ENCODE measurements at places on chromosomes 16 and 17. TPM values are rescaled to one million over a fixed set of nuclear protein-coding genes. Genes with fewer than 3 reads are reported as not detected.

The NUPR1 gene
- total RNA-seq, result 355 TPM

The TBC1D3C gene
- not detected for total RNA-seq

The TLCD3B gene
- total RNA-seq, result not detected

DNA sequence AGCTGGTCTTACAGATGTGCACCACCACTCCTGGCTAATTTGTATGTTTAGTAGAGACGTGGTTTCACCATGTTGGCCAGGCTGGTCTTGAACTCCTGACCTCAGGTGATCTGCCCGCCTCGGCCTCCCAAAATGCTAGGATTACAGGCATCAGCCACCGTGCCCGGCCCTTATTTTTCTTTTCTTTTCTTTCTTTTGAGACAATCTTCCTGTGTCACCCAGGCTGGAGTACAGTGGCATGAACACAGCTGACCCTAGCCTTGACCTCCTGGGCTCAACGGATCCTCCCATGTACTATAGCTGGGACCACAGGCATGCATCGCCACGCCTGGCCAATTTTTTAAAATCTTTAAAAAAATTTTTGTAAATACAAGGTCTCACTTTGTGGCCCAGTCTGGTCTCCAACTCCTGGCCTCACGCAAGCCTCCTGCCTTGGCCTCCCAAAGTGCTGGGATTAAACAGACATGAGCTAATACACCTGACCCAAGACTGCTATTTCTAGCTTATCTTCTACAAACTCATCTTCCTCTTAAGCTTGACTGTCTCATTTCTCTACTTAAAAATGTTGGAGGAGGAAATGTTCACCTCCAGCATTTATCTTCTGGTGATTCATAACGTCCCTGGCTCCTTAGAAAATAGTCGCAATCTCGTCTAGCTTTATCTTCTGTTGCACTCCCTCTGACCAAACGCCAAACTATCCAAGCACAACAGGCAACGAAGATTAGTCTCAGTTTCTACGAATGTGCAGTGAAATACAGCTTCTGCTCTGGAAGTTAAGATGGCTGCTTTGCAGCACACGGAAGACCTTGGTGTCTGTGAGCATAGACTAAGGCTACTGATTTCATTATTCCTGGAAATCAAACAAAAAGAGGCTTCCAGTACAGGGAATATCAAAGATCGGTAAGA is 8.2 kb upstream of the TMEM94 start:
- no peaks in the 10 kb centered on the region for H3K27me3 ChIP-seq
- no peaks in the 10 kb centered on the region for H3K4me1 ChIP-seq
- no peak overlapping the region for H3K27ac ChIP-seq
- no peaks in the 10 kb centered on the region for H3K36me3 ChIP-seq
- no peak overlapping the region for H3K4me3 ChIP-seq
- no peak for DNase-seq

DNA sequence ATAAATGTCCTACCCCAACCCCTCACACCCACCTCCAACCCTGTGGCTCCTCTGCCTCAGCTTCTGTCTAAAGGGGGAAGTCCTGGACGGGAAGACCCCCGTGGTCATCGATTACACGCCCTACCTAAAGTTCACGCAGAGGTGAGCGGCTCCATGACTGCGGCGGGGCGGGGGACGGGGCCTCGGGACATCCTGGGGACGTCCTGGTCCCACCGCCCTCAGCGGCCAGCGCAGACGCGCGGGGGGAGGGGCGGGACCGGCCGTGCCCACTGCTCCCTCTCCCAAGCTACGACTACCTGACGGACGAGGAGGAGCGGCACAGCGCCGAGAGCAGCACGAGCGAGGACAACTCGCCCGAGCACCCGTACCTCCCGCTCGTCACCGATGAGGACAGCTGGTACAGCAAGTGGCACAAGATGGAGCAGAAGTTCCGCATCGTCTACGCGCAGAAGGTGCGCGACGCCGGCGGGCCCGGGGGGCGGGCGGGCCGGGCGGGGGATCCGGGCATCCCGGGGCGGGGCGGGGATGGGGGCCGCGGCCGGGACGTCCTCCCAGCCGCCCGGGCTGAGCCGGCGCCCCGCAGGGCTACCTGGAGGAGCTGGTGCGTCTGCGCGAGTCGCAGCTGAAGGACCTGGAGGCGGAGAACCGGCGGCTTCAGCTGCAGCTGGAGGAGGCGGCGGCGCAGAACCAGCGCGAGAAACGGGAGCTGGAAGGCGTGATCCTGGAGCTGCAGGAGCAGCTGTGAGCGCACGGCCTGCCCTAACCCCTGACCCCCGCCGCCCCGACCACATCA is 6.7 kb downstream of the RUNDC3A start:
- DNase-seq, result no peak
- H3K4me1 ChIP-seq, result peaks cover 3% of the 10 kb centered on the region
- H3K27ac ChIP-seq, result no peak overlapping the region

DNA sequence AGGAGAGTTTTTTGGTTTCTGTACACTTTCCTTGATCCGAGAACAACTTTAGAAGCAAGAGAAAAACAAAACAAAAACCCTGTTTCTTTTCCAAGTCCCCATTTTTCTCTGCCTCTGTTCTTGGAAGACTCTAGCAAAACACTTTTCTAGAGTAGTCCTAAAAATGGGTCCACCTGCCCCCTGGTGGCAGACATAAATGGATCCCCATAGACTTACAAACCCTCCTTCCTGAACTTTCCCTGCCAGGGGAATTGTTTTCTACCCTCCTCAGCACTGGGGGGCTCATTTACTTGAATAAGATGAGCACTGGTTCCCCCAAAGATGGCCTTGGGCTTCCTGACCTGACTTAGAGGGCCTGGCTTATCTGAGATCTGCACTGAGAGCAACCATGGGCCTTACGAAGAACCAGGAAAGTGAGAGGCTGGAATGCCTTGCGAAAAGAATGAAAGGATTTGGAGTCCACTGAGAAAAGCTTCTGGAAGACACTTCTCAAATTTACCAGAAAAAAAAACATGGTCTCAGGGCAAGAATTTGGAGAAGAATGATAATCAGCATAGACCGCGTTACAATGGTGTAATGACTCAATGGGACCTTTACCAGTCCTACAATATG is 48.0 kb upstream of the CDYL2 start:
- H3K27me3 ChIP-seq, result no peaks in the 10 kb centered on the region
- peaks cover 2% of the 10 kb centered on the region for H3K4me1 ChIP-seq
- H3K4me3 ChIP-seq, result no peak overlapping the region
- H3K36me3 ChIP-seq, result no peaks in the 10 kb centered on the region
- no peak overlapping the region for H3K27ac ChIP-seq

DNA sequence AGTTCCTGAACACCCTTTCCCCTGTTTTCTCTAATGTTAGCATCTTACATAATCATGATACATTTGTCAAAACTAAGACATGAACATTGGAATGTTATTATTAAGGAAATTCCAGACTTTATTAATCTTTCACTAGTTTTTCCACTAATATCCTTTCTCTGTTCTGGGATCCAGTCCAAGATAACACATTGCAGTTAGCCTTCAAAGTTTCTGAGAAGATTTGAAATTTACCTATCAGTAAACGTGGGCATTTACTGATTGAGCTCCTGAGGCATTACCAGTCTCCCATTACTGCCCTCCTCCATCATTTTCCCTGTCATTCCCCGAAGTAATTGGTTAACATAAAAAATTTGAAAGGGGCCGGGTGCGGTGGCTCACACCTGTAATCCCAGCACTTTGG is 5.7 kb upstream of the CD300LG start:
- no peaks in the 10 kb centered on the region for H3K36me3 ChIP-seq
- H3K27me3 ChIP-seq, result no peaks in the 10 kb centered on the region
- no peak overlapping the region for H3K27ac ChIP-seq
- no peak for DNase-seq

DNA sequence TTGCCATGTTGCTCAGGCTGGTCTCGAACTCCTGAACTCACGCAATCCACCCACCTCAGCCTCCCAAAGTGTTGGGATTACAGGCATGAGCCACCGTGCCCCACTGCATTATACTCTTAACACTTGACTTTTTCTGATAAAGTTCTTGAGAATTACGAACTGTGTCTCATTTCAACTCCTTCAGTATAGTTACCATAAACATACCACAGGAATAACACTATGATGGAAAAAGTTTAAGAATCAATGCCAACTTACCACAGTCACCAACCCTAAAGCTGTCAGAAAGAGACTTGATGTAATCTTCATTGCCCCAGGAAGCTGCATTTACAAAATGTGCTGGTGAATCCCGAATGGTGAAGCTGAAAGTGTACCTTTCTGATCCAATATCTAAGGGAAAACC is 10.2 kb downstream of the MEIOB start:
- H3K27ac ChIP-seq, result no peak overlapping the region
- H3K27me3 ChIP-seq, result no peaks in the 10 kb centered on the region
- H3K4me3 ChIP-seq, result no peak overlapping the region
- no peaks in the 10 kb centered on the region for H3K4me1 ChIP-seq

DNA sequence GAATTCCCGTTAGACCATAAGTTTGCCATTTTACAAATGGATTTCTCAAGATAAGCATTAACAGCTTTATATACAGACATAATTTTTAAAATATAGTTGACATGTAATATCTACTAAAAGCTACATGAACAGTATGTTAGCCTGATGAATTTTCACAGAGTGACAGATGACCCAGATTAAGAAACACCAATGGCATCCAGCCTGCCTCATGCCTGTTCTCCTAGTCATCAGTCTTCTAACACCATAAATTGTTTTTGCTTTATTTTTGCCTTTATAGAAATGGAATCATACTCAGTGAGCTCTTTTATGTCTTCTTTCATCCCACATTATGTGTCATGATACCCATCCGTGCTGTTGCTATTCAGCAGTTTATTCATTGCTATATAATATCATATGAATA is 80.0 kb downstream of the ATF7IP2 start:
- no peaks in the 10 kb centered on the region for H3K27me3 ChIP-seq
- H3K27ac ChIP-seq, result no peak overlapping the region
- no peak overlapping the region for H3K4me3 ChIP-seq
- H3K36me3 ChIP-seq, result no peaks in the 10 kb centered on the region
- no peak for DNase-seq
- no peaks in the 10 kb centered on the region for H3K4me1 ChIP-seq

GRCh38 chr16:85371948-85372347 is 241.2 kb upstream of the GSE1 start:
- no peak overlapping the region for H3K4me3 ChIP-seq
- peaks cover 10% of the 10 kb centered on the region for H3K4me1 ChIP-seq
- no peak overlapping the region for H3K27ac ChIP-seq
- no peaks in the 10 kb centered on the region for H3K27me3 ChIP-seq

GRCh38 chr16:85872734-85873133 is 26.2 kb upstream of the IRF8 start:
- no peaks in the 10 kb centered on the region for H3K36me3 ChIP-seq
- no peaks in the 10 kb centered on the region for H3K4me1 ChIP-seq
- H3K4me3 ChIP-seq, result no peak overlapping the region
- H3K27me3 ChIP-seq, result no peaks in the 10 kb centered on the region

Measured in ovary (tissue), 10 donors.